ENCODE measurements at places on chromosomes 7 and 10. TPM values are rescaled to one million over a fixed set of nuclear protein-coding genes. Genes with fewer than 3 reads are reported as not detected.
A peak's percentile ranks its signal among the peaks of the same experiment; 100 is the strongest.

DNA sequence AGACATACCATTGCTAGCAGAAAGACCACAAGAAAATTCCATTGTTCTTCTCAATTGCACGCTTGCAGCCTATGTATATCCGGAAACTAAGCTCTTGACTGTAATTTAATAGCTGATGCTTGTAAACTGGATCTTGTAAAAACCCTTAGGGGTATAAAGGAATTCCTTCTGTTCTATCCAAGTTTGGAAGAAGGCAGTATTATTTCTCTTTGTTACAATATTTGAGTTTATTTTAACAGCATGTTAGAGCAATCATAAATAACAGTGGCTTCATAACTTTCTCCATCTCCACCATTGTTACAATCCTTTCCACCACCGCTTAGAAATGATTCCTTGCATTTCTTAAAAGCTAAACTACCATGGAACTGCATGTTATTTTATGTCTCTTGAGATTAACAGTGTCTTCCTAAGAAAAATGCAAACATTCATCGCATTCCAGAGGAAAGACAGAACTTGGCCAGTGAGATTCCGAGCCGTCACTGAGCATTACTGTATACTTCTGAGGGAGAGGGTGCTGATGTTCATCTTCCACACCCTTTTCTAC, 92.5 kb downstream of the TRIL start:
- no peak overlapping the region for H3K4me3 ChIP-seq
- H3K27me3 ChIP-seq, result no peaks in the 10 kb centered on the region
- no peak overlapping the region for H3K27ac ChIP-seq
- no peaks in the 10 kb centered on the region for H3K36me3 ChIP-seq

The SPDYE6 gene
- not detected for total RNA-seq

GRCh38 chr10:26858707-26859034, 2.1 kb downstream of the ABI1 start:
- H3K27me3 ChIP-seq, result no peaks in the 10 kb centered on the region
- H3K4me3 ChIP-seq, result peak overlapping the region; percentile 99
- H3K4me1 ChIP-seq, result no peaks in the 10 kb centered on the region
- peaks cover 4% of the 10 kb centered on the region for H3K36me3 ChIP-seq
- DNase-seq, result no peak

The NMT2 gene
- 12.2 TPM for total RNA-seq

DNA sequence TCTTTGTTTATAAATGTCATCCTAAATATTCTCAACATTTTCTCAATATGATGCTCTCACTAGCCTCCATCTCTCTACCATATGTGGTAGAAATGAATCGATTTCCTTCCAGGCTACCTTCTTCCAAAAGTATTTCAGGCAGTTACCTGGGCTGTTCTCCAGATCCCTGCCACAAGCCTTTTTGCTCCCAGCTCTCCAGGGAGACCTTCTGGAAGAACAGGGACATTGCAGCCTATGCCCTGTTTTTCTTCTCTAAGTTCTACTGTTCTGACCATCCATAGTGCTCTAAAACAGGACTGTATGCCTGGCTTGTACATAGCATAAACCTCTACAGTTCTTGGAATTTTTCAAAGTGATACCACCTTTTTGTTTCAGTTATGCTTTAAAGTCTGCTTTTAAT, 552.8 kb downstream of the ANKRD7 start:
- H3K27ac ChIP-seq, result no peak overlapping the region
- peaks cover 5% of the 10 kb centered on the region for H3K4me1 ChIP-seq
- H3K27me3 ChIP-seq, result no peaks in the 10 kb centered on the region
- H3K36me3 ChIP-seq, result no peaks in the 10 kb centered on the region
- peak; percentile 28 for DNase-seq

DNA sequence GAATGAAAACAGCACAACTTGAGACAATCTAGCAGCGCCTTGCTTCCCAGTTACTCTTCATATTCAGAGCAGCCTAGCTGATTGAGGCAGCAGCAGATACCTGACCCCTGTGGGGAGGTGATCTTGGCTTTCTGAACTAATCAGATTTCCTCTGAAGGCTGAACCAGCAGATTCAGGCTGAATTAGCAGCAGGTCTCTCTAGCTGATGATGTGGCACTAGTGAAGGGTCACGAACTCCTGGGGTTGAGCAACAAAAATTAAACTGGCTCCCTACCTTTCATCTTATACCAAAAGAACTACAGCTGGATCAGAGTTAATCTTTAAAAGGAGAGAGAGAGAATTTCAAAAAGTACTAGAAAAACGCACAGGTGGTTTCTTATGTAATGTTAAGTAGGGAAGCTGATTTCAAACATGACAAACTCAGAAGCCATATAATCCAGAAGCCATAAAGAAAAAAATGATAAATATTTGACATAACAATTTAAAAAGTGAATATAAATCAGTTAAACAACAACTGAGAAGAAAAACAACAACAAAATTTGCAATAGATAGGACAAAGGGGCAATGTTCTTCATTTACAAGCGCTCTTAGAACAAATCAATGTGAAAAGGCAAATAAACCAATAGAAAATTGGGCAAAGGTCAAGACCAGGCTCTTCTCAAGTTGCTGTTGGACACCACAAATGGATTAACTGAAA, 13.5 kb downstream of the SLC25A13 start:
- no peak overlapping the region for H3K4me3 ChIP-seq
- peak; percentile 58 for DNase-seq
- peaks cover 3% of the 10 kb centered on the region for H3K4me1 ChIP-seq
- H3K27me3 ChIP-seq, result no peaks in the 10 kb centered on the region
- peak overlapping the region; percentile 5 for H3K27ac ChIP-seq
- peaks cover 5% of the 10 kb centered on the region for H3K36me3 ChIP-seq

DNA sequence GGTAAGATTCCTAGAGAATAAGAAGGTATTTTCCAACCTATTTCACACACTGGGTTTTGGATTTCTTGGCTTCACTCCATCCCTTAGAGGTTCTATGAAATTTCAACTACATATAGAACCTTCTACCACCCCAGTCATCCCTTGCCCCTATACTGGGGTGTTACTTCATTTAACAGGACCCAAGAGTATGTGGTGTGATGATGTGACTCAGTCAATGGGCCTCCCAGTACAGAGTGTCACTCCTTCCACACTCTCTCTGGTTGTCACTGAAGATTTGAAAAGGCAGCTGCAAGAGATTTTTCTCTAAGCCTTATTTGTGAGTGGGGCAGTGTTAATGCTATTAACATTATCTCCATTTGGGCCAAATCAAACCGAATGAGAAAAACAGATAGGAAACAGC, 33.5 kb downstream of the FGFBP3 start:
- peaks cover 3% of the 10 kb centered on the region for H3K36me3 ChIP-seq
- no peak overlapping the region for H3K27ac ChIP-seq
- no peaks in the 10 kb centered on the region for H3K27me3 ChIP-seq
- H3K4me1 ChIP-seq, result peaks cover 4% of the 10 kb centered on the region
- H3K4me3 ChIP-seq, result no peak overlapping the region
- DNase-seq, result no peak

GRCh38 chr10:43958071-43958432, 309.4 kb upstream of the ZNF32 start:
- no peak for DNase-seq
- H3K4me3 ChIP-seq, result no peak overlapping the region
- no peak overlapping the region for H3K27ac ChIP-seq
- H3K4me1 ChIP-seq, result no peaks in the 10 kb centered on the region
- no peaks in the 10 kb centered on the region for H3K27me3 ChIP-seq

DNA sequence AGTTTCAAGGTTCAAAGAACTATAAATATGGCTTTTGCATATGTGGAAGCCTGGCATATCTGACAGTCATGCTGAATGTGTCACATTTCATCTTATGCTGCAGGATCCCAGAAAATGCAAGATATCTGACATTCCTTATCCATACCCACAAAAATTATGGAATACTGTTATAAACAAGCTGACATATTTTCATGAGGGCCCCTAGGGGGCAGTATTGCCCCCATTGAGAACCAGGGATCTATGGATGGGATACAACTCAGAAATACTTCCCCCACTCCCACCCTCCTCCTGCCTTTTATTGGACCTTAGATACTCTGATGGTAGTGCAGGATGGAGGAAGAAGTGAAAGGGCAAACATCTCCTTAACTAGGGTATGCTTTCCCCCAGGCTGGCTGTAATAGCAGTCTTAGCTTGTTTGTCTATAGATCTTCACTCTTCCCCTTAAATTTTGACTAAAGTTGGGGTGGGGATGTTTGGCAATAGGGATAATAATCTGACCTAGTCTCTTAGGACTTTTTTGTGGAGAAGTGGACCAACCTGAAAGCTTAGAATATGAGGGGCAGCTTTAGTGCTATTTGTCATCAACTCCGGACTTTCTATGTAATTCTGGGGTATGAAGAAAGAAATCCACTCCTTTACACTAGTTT, 3.5 kb upstream of the GNGT1 start:
- no peak overlapping the region for H3K27ac ChIP-seq
- H3K4me3 ChIP-seq, result no peak overlapping the region
- no peaks in the 10 kb centered on the region for H3K36me3 ChIP-seq
- H3K27me3 ChIP-seq, result no peaks in the 10 kb centered on the region

DNA sequence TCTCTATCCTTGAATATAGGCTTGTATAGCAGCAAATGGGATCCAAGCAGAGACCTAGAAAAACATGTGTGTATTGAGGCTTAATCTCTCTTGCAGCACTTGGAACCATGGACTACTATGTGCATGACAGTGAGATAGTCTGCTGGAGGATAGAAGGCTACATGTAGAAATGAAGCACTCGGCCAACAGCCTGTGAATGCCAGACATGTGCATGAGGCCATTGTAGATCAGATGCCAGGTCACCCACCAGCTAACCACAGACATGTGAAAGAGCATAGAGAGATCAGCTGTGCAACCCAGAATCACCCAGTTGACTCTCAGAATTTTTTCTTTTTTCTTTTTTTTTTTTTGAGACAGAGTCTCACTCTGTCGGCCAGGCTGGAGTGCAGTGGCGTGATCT, 90.9 kb downstream of the NT5C2 start:
- H3K27me3 ChIP-seq, result no peaks in the 10 kb centered on the region
- H3K4me3 ChIP-seq, result no peak overlapping the region
- peaks cover 4% of the 10 kb centered on the region for H3K4me1 ChIP-seq
- no peak for DNase-seq

GRCh38 chr10:23070913-23071218, 24.5 kb upstream of the MSRB2 start:
- H3K27ac ChIP-seq, result no peak overlapping the region
- no peak for DNase-seq
- no peak overlapping the region for H3K4me3 ChIP-seq
- H3K36me3 ChIP-seq, result no peaks in the 10 kb centered on the region
- no peaks in the 10 kb centered on the region for H3K4me1 ChIP-seq

DNA sequence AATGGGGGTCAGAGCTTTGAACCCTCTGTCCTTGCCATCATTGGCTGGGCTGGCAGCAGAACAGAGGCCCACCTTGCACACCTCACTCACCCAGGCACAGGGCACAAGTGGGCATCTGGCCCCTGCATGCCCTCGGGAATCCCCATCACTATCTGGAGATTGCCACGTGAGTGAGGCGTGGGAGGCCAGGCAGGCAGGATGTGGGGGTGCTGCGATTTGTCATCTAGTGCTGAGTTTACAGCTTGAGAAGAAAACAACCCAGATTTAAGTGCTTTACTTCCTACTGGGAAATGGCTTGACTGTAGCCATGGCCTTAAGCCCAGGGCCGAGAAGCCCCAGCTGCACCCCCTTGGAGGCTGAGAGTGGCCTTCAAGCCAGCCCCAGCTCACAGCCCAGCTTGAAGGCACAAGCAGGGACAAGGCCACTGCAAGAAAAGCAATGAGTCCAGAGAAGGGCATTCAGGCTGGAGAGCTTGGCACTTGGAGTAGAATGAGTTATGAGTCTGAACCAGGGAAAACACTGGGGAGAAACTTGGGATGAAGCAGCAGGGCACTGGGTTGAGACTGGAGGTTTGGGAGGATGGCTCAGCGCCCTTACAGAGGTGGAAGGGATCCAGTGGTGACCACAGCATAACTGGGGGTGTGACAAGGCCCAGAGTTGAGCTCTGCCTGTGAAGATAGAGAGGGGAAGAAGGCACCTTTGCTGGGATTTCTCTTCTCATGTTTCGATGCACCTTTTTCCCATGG, 123.0 kb downstream of the CXCL12 start:
- H3K4me3 ChIP-seq, result no peak overlapping the region
- no peaks in the 10 kb centered on the region for H3K4me1 ChIP-seq
- no peak for DNase-seq
- no peak overlapping the region for H3K27ac ChIP-seq
